Stimulated activated CD8-positive, alpha-beta memory T cell treated with anti-CD3 and anti-CD28 coated beads, Interleukin-7, amount 100 ng/mL, for 1 hour (primary cell): ENCODE measurements at places on chromosomes 6 and 20.
A peak's percentile ranks its signal among the peaks of the same experiment; 100 is the strongest.

GRCh38 chr6:160112628-160113299, 8.9 kb upstream of the SLC22A1 start:
- no peak for DNase-seq

DNA sequence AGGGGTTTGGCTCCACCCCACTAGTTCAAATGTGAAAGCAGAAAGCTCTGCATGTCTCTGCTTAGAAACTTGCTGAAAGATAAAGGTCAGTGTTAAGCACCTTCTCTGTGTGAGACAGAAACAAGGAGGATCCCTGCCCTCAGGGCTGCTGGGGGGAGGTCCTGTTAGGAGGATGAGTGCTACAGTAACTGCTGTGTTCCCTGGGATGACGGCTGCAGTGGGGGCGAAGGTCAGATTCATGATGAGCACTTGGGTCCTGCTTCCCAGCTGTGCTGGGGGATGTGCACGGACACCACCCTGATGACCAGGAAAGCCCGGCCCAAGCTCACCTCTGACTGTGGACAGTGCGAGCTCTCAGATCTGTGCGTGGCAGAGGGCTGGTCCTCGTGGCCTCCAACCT, 252.6 kb downstream of the DLL1 start:
- no peak for DNase-seq

GRCh38 chr6:113671421-113671820, 185.7 kb upstream of the MARCKS start:
- DNase-seq = no peak

GRCh38 chr6:43916924-43917877, 147.2 kb downstream of the VEGFA start:
- no peak for DNase-seq

DNA sequence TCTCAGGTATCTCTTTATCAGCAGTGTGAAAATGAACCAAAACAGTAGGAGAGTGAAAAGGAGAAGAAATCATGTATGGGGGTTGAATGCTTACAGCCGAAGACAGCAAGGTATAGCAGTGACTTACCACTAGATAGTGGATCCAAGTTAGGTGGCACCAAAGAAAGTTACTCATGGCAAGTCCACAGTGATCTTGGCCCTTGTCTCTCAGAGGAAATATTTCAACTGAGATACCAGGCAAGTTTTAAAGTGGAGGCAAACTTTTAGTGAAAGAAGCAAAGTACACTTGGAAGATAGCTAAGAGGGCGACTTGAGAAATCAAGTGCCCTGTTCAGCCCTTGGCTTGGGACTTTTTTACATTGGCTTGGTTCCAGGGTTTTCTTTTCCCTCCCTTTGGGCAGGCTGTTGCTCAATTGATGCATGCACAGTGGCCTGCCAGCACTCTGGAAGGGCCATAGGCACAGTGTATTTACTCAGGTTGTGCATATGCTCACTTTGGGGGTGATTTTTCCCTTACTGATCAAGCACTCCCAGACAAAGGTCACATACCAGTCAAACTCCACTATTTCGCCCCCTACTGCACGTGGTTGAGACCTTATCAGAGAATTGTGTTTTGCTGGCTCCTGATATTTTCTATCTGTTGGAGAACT, 329.5 kb upstream of the KHDRBS2 start:
- DNase-seq = no peak

- peak; percentile 23 for DNase-seq
Measured at GRCh38 chr6:139161169-139161568, 26.3 kb downstream of the HECA start.

- no peak for DNase-seq
Measured at GRCh38 chr20:61807471-61808160, 258.1 kb downstream of the TAF4 start.

- no peak for DNase-seq
Measured at GRCh38 chr6:257774-258173, 34.5 kb upstream of the DUSP22 start.

DNA sequence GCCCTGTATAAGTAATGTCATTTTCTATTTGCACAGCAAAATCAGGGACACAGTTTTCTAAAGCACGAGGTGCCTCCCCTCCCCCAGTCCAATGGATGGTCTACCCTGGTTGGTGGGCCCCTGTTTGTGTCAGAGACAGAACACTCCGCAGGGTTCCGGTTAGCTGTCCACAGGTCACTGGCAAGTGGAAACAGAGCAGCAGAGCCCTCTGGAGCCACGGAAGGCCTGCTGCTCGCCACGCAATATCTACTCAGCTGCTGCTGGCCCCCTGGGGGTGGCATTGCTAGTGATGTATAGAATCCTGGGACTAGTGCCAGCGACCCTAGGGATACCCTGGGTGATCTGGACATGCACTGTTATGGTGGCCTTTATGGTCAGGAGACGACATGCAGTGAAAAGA, 50.4 kb downstream of the RIN2 start:
- DNase-seq = no peak

DNA sequence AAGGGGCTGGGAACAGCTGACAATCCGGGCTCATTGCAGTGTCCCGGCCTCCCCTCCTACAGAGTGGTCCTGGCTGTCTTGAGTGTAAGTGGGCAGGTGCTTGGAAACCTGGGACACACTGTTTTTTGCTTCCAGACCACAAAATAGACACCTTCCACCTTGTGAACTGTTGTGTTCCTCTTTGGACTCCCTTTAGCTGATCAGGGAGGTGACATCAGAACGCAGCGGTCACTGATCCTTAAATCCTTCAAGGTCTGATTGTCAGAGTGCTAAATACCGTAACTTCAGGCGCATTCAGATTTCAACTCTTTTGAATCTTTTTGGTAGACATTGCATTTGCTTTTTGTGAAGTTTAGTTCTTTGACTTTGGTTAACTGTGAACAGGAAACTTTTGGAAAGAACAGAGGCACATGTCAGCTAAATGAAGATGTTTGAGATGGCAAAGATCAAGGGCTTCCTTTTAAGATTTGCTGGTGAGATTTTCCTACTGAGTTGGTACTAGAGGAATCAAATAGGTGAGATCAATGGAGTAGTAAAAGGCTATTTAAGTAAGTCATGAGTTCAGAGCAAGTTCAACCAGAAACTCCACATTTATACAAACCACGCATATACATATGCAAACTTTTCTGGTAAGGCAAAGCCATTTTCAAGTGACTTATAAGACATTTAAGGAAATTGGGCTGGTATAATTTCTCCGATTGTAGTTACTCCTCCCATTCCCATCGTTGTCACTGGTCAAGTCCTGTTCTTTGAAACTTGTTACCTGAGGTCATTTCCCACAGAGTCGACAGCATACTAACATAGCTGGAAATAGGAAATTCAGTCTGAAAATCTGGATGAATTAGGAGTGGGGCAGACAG, 6.3 kb downstream of the PPP1R3G start:
- DNase-seq = no peak

- DNase-seq = no peak
Measured at GRCh38 chr20:11316244-11316643, 601.4 kb upstream of the BTBD3 start.

DNA sequence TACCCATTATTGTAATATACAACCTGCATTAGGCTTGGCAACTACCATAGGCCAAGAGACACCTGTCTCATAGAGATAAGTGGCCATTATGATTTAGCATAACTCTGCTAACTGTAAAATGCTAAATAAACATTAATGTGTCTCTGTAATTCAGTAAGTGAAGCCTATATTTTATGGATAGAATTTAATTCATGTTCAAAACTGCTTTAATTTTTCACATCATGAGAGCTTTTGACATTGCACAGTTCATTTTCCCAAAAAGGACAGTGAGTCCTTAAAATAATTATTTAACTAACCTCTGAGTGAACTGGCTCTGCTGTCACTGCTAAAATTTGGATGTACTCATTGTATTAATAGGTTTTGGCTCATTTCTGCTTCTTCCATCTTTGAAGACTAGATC, 41.4 kb upstream of the TMX4 start:
- DNase-seq = no peak

DNA sequence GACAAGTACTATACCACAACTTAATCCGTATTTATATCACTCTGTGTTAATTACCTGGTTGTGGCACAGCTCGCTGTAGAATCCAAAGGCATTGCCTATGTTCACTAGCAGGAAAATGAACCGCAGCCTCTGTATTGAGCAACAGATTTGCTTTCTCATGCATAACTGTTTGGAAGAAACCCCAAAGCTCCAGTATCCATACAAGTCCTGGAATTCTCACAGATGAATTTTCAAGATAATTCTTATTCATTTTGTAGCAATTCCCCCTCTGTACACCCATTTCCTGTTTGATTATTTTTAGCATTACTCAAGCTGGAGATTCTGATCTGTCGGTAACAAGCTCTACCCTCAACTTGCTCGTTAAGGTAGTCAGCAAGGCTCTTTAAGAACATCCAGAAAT, 63.5 kb downstream of the STMND1 start:
- DNase-seq = no peak

DNA sequence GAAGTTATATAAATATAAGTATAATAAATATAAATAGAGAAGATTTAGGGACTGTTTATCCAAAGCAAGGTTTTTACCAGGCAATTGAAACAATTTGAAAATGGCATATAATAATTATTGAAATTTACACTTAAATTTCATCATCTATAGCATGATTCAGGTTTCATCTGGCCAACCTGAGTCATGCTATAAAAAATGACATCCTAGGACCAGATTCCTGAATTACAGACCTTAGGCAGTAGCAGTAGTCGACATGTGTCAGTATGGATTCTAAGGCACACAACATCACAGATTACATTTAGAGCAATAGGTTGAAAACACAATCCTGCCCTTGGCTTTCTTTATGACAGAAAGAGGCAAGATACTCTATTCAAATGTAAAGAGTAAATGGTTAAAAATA, 592.3 kb downstream of the PHF3 start:
- DNase-seq = no peak

GRCh38 chr6:49454787-49455709, 8.0 kb downstream of the MMUT start:
- DNase-seq = no peak

DNA sequence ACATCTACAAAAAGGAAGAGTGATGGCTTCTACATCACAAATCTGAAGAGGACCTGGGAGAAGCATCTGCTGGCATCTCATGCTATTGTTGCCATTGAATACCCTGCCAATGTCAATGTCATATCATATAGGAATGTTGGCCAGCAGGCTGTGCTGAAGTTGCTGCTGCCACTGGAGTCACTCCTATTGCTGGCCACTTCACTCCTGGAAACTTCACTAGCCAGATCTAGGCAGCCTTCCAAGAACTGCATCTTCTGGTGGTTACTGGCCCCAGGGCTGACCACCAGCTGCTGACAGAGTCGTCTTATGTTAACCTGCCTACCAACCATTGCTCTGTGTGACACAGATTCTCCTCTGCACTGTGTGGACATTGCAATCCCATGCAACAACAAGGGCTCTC, 111.8 kb downstream of the PERP start:
- no peak for DNase-seq

- no peak for DNase-seq
Measured at GRCh38 chr20:57876163-57876562, 166.3 kb upstream of the PMEPA1 start.

DNA sequence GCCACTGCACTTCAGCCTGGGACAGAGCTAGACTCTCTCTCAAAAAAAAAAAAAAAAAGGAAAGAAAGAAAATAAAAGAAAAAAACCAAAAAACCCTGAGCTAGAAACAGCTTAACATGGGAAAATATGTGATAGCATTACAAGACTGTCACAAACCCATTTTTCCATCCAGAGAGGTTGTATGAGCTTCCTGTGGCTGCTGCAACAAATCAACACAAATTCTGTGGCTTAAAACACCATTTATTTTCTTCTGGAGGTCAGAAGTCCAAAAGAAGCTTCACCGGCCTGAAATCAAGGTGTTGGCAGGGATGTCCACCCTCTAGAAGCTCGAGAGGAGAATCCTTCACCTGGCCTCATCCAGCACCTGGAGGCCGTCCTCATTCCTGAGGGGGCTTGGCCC, 21.7 kb upstream of the SSR1 start:
- DNase-seq = no peak

DNA sequence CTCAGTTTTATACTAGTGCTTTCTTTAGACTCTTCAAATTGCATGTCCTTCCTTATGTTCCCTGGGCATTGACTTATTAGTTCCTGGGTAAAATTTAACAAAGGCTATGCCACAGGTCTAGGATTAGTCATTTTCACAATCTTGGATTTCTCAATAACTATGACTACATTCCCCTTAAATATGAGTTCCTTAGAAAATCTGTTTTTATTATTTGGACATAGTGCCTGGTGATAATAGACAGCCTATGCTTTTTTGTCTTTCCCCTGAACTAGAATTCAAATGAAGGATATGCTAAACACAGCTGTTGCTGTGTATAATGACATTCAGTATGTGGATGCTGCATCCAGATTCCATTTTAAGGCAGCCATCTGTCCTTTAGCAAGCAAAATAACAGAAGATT, 1252.8 kb upstream of the GJE1 start:
- DNase-seq = no peak

GRCh38 chr6:166165558-166166313, 1.9 kb downstream of the TBXT start:
- no peak for DNase-seq

- no peak for DNase-seq
Measured at GRCh38 chr20:50552979-50553378, 42.8 kb downstream of the PTPN1 start.

DNA sequence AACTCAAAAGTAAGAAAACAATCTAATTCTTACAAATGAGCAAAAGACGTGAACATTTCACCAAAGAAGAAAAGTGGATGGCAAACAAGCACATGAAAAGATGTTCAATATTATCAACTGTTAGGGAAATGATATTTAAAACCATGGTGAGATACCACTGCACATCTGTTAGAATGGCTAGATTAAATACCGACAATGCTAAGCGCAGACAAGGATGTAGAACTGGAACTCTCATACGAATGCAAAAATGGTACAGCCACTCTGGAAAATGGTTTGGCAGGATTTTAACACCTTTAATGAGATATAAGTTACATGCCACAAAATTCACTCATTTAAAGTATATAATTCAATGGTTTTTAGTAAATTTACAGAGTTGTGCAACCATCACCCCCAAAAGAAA, 44.6 kb upstream of the NFATC2 start:
- DNase-seq = no peak

DNA sequence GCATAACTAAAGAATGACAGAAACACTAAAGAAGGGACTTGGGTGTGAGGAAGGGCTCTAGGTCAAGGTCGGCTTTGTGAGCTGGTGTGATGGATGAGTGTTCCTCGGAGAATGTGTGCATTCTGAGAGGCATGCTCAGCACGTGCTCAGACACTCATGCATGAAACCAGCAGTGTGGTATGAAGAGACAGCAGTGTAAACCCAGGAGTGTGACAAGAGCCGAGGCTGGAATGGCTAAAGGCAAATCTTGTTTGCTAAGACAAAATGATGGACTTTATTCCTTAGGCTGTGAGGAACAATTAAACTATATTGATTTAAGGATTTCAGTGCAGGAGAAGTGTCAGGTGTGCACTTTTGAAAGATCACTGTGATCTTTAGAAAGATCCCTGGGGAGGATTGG, 107.4 kb upstream of the MAP7 start:
- DNase-seq = no peak

DNA sequence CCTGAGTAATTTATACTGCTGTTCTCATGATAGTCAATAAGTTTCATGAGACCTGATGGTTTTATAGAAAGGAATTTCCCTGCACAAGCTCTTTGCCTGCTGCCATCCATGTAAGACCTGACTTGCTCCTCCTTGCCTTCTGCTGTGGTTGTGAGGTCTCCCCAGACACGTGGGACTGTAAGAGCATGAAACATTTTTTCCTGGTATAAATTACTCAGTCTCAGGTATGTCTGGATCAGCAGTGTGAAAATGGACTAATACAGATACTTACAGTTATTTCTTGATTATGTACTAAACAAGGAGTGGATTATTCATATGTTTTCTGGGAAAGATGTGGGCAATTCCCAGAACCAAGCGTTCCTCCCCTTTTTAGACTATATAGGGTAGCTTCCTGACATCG, 1.9 kb upstream of the TRIM38 start:
- no peak for DNase-seq
